ENCODE measurements at places on chromosomes 6 and 20.
A peak's percentile ranks its signal among the peaks of the same experiment; 100 is the strongest.

DNA sequence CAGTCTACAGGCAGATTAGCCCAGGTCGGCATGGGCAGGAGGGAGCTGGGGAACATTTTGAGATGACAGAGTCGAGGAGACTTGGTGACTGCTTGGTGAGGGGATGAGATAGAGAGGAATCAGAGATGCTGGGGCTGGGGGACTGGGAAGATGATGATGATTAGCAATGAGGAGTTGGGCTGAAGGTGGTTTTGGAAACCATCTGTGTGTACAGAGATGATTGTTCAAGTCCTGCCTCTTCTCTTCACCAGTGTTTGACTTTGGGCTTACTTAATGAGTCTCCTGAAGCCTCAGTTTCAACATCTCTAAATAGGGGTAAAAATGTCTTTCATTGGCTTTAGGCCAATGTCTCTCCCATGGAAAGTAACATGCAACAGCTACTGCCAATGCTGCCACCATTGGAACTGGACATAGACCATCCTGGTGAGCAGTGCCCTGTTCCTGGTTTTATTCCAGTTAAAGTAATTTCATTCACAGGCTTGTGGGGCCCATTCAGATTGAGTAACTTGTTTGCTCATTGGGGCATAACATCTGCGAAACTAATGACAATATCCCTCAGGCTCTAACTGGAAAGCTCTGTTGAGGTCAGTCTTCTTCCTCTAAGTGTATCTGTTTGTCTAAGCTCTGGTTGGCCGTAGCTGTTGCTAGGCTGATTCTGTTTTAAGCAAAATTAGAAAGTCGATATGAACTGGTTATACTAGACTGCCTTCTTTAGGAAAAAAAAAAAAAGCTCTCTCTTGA lies 99.1 kb downstream of the ARMC2 start:
- no peak for DNase-seq

DNA sequence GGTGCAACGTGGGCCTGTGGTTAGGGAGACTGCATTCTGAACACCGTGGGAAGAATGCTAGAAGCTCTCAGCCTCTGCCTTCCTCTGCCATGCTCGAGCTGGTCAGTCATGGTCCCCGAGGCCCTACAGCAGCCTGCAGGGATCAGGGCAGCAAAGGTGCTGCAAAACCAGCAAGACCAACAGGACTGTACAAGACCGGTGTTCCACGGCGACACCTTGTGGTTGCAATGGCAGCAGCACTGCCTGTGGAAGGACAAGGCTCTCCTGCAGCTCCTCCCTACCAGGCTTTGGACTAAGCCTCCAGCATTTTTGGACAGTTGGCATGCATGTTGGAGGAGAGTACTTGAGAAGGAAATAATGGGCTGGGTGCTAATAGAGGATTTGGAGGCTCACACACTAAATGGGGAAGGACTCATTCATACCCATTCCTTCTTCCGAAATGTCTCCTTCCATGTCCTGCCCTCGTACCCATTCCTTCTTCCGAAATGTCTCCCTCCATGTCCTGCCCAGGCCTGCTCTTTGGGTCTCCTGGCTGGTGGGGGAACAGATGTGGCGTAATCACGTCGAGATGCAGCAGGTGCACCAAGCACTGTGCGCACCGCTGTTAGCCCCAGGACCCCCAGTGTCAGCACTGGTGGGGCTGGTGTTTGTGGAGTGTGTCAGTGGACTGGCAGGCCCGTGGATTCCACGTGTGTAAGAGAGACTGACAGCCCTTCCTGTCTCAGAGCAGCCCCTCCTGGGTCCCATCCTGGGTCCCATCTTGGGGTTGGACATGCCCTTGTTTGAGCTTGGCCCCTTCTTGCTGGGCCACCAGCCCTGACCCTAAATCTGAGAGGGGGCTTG lies 18.6 kb upstream of the MYT1 start:
- no peak for DNase-seq

- no peak for DNase-seq
Observed at GRCh38 chr20:17896193-17896723, 72.3 kb downstream of the SNX5 start.

- DNase-seq = no peak
Observed at GRCh38 chr20:10618611-10619245, 55.1 kb downstream of the JAG1 start.

- no peak for DNase-seq
Observed at GRCh38 chr20:18567739-18568091, 483 bp downstream of the SMIM26 start.

- no peak for DNase-seq
Observed at GRCh38 chr6:75424618-75425548, 68.7 kb downstream of the FILIP1 start.

DNA sequence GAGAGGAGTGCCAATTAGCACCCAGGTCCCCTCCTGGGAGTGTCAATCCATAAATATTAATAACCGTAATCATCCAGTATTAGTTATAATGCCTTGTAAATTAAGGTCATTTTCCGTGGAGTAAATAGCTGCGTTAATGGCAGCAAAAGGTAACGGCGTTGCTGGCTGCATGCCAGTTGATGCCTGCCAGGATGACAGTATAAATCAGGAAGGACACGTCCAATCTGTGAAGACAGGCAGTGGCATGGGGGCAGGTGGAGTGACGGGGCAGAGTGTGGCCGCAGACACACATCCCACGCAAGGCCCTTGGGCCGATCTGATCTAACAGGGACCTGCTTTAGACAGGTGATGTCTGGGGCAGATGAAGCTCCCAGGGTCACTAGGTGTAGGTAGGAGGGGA lies 49.1 kb downstream of the KCNB1 start:
- DNase-seq = no peak

DNA sequence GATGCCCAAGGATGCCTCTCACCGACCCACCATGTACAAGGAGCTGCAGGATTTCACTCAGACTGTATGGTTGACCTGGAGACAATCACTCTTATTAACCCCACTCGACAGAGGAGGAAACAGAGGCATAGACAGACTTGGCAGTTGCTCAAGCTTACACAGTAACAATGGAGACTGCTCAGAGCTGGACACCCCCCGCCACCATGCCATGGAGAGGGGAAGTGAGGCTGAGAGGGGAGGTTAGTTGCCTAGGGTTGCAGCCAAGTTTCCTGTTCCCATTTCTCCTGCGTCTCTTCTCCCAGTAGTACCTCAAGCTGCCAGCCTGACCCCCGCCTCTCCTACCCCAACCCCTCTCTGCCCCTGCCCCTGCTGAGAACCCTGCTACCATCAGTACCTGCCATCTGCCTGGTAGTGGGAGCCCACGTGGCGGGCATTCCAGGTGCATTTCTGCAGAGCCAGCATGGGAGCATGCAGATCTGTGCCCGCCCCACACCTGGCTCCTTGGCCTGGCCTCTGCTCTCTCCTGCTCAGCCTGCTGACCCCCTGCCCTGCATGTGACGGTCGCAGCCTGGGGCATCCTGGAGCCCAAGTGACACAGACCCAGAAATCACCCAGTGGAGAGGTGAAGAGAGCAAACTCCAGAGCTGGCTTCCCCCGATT lies 157.7 kb downstream of the PREX1 start:
- no peak for DNase-seq

DNA sequence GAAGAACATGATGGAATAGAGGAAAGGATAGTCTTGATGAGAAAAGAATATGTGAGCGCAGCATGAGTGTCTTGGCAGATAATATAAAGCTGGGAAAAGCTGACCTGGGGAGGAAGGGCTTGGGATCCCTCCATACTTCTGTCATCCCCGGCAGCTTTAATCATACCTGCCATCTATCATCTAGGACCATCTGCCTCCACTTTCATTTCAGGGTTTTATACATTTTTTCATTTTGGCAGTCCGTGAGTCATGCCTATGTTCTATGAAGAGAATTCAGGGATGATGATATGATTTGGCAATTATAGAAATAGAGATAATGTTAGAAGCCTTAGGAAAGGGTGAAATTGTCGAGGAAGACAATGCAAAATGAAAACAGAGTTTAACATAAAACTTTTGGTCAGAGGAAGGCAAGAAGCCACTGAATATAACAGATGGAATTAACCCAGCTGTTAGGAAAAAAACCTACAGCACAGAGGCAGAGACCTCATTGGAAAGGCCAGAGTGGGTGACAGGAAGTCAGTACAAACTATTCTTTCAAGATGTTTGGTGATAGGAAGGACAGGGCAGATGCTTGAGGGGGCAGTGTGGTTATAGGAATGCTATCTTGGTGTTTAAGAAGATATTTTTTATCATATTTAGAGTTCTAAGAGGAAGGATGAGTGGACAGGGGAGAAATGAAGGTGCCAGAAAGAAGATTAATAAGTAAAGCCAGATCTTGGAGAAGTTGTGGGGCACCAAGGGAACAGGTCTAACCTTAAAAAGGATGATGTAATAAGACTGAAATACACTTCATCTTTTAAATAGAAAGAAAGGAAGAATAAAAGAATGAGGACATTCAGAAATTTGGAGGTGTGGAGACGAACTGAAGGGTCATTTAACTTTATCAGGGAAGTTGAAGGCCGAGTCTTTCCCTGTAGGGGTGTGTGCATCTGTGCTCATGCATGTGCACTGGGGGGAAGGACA lies 37.8 kb downstream of the MARCKS start:
- DNase-seq = no peak

DNA sequence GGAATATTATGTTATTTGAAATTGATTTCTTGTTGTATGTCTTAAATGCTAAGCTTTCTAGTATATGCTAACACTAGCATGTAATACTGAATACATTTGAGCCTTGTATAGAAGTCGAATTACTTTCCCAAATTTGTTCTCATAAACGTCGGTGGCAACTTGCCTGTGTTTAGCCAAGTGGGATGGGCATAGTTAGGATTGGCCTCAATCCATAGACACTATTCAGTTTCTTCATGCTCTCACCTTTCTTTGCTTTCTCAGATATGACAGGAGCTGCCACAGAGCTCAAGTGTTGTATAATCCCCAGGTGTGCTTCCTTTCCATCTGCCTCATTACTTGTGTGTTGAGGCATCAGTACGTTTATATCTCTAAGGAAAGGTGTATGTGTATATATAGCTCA lies 19.3 kb downstream of the ZNF334 start:
- no peak for DNase-seq

DNA sequence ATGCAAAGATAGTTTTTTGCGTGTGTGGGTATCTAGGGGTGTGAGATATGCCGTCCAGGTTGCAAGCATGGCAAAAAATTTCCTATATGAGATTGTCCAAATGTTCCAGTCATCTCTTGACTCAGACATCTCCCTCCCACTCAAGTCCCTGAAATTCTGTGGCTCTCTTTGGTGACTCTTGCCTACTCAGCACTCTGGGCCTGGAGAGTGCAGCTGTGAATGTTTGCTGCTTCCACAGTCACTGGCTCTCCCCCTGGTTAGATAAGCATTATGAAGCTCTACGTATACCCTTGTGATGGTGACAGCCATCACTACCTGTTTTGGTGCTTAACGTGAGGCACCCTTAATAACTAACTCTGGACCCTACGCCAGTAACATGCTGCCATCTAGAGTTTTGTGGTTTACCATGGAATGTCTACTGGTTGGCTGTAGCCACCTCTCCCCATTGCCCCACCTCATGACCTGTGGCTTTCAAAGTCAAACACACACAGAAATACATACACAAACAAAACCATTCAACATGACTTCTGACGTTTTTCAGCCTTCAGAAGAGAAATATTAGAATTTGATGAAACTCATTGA lies 621.9 kb upstream of the CITED2 start:
- no peak for DNase-seq

DNA sequence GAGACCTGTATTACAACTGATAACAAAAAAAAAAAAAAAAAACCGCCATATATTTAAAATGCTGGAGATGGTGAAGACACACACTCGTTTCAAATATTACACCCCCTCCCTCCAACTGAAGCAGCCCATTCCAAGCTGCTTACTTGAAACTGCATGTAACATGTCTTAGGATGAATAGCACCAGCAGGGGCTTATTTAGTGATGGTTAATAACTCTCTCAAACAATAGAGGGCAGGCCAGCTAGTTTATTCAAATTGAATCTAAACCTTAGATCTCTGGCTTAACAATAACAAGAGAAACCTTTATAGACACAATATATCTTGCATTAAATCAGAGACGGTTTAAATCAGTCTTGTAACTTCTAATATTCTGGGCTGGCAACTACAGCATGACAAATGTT lies 9.3 kb upstream of the JPH2 start:
- no peak for DNase-seq

DNA sequence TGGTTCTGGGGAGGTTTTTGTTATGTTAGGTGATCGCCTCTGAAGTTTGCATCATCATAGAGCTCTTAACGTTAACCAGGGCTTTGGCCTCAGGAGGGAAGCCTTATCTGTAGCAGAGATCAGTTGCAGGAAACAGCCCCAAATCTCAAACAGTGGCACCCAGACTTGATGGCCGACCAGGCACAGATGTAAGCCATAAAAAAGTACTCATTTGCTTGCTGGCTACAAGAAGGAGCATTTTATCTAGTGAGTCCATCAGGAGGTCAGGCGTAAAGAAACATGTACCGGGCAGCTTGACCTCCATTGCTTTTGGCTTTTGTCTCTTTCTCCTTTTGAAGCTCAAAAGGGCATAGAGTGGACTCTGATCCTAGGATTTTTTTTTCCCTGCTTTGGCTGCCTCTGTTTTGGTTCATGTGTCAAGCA lies 122.3 kb downstream of the CCDC170 start:
- no peak for DNase-seq

DNA sequence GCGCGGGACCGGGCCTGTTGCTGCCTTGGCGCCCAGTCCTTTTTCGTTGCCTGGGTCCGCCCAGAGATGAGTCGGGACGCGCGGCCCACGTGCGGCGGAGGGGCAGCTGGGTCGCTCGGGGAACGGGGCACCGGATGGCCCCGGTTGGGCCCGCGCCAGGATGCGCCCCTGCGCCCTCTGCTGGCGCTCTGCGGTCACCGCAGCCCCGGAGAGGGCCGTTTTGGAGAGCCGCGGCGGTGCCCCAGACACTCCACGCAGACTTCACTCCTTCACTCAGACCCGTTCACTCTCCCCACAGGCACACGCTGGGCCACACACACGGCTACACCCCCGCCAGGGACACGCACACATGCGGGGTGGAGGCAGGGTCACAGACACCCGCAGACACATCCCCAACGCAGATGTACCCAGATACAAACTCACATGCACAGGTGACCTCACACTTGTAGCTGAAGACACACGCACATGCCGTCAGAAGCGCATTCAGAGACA lies 38.8 kb downstream of the SRC start:
- DNase-seq = peak; percentile 34

GRCh38 chr6:138005846-138006245 lies 101.4 kb downstream of the PERP start:
- no peak for DNase-seq

DNA sequence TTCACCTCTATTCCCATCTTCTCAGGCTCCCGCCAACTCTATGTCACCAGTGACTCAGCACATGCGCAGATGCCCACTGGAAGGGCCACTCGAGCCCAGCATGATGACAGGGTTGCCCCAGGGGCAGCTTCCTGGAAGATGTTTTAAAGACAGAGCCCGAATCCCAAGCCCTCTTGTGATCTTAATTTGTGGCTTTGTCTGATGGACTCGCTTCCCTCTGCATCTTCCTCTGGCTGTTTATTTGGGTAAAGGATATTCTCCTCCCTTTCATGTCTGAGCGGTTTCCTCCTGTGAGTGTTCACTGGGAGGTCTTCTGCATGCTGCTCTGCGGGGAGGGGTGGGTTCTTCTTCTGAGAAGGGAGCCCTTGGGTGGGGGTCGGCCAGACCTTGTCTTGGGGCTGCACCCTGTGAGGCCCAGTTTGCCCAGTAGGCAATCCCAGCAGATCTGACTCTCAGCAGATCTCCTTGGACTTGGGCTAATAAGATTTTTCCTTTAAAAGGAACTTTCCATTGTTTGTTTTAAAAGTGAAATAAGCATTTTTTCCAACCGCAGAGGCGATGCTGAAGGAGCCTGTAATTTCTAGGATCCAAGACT lies 401.0 kb downstream of the CDC5L start:
- no peak for DNase-seq

GRCh38 chr20:44552950-44553908 lies 29.1 kb upstream of the PKIG start:
- DNase-seq = no peak

GRCh38 chr6:114049367-114049966 lies 78.5 kb upstream of the HDAC2 start:
- DNase-seq = no peak

Measured in stimulated activated CD4-positive, alpha-beta T cell treated with anti-CD3 and anti-CD28 coated beads, Interleukin-15, amount 100 ng/mL, for 48 hours (primary cell).